ENCODE measurements at places on chromosomes 16 and 17. TPM values are rescaled to one million over a fixed set of nuclear protein-coding genes. Genes with fewer than 3 reads are reported as not detected.

DNA sequence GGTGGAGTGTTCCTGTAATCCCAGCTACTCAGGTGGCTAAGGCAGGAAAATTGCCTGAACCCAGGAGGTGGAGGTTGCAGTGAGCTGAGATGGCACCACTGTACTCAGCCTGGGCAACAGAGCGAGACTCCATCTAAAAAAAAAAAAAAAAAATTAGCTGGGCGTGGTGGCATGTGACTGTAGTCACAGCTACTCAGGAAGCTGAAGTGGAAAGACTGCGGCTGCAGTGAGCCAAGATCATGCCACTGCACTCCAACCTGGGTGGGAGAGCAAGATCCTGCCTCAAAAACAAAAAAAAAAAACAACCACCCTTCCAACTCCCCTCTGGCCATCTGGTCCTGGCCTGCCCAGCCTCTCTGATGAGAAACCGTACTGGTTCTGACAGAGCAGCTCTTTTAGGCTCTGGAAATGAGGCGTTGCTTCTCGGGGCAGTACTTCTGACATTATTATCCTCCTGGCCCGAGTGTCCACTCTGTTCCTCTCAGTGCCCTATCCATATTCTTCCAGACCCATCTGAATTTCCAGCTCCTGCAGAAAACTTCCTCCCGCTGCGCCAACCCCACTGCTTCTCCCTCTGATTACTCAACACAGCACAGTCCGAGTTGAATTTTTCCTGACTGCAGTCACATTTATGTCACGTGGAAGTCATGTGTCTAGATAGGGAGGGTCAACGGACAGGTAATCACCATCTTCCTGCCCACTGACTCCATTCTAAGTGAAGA is 13.3 kb downstream of the GGA2 start:
- no peak for DNase-seq

GRCh38 chr16:50744881-50745280 is 3.0 kb downstream of the CYLD start:
- DNase-seq, result peak; percentile 24

- no peak for DNase-seq
Measured at GRCh38 chr17:64657610-64658125, 4.4 kb downstream of the SMURF2 start.

DNA sequence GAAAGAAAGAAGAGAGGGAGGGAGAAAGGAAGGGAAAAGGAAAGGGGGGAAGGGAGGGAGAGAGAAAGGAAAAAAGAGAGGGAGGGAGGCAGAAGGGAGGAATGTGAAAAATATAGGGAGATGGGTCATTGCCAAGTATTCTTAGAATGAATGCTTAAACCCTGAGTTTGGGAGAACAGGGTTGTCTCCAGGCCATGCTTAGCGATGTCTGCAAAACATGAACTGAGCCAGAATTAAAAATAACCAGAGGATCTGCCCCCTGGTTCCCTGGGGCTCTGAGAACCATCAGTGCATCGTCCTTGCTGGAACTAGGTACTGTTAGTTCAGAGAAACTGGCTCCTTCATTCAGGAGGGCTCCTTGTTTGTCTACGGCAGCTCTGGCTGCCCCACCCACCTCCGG is 170.4 kb downstream of the IRX5 start:
- no peak for DNase-seq

- no peak for DNase-seq
Measured at GRCh38 chr17:53628011-53628410, 194.7 kb upstream of the KIF2B start.

- no peak for DNase-seq
Measured at GRCh38 chr16:82820855-82821254, 194.1 kb downstream of the CDH13 start.

The MYO18A gene
- total RNA-seq, result 115 TPM

DNA sequence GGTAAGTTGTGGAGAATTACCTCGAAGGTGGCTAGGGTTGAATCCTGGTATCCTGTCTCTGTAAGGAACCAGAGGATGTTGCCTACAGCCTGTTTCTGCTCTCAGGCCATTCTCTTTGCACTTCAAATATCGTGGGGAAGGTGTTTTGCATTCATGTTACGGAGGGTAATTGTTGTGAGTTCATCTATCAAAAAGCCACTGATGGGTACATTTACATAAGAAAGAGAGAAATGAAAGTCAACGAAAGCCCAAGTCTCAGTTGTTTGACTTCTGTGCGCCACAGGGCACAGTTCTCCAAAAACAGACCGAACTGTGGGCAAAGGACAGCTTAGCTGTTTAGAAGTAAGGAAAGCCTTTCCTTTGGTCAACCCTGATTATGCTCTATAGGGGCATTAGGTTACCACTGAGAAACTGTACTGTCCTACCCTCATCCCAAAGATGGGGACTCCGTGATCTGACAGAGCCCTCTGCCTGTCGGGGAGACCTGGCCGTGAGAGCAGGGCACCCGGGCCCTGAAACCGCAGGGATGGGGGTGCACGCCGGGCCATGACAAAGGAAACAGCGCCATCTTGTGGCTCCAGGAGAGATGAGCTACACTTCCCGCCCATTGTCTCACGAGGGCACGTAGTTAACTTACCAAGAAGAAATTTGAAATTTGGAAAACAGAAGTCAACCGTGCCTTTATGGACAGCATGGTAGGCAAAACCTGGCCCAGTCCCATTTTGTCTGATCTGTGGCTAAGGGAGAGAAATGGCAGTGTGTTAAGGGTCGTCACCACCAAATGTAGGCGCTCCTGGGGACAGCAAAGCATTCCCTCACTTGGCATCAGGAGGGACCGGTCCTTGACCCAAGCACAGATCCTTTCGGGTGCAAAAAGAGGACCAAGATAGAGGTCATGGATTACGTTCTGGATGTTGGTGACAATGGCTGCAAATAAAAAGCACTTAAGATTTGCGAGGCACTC is 74.5 kb upstream of the DYNLRB2 start:
- DNase-seq, result peak; percentile 80

The SEZ6L2 gene
- total RNA-seq, result not detected

DNA sequence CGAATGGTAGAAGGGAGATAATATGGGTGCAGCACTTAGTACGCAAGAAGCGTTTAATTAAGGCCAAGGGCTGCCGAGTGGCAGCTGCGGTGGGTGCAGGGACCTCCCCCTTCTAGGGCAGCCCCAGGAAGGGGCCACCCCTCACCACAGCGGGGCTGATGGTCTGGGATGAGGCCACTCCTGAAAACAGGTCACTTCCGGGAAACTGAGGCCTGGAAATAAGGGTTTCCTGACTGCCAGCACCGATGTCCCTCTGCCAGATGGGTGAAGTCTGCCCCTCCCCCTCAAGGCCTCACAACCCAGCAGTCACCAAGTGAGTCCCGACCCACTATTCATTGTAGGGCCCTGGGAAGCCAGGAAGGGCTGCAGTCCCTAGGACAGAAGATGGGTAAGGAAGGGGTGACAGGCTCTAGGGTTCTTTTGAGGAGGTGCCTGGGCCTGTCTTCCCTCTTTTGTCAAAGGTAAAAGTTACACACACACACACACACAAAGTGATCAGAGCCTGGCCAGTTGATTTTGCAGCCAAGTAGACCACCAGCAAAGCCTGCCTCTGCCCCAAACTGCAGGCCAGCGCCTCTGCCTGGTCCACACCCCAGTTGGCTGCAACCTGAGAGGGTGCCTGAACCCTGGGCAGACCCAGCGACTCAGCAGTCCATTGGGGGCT is 12.5 kb downstream of the SREBF1 start:
- no peak for DNase-seq

GRCh38 chr16:86618431-86619238 is 40.3 kb downstream of the FOXL1 start:
- no peak for DNase-seq

The SLC5A11 gene
- not detected for total RNA-seq

- no peak for DNase-seq
Measured at GRCh38 chr16:4323845-4324488, 8.1 kb downstream of the GLIS2 start.

- peak; percentile 52 for DNase-seq
Measured at GRCh38 chr17:78915872-78916632, 9.1 kb downstream of the TIMP2 start.

The ITFG1 gene
- 30.4 TPM for total RNA-seq

GRCh38 chr17:159609-160008 is 21.8 kb downstream of the DOC2B start:
- DNase-seq, result no peak

DNA sequence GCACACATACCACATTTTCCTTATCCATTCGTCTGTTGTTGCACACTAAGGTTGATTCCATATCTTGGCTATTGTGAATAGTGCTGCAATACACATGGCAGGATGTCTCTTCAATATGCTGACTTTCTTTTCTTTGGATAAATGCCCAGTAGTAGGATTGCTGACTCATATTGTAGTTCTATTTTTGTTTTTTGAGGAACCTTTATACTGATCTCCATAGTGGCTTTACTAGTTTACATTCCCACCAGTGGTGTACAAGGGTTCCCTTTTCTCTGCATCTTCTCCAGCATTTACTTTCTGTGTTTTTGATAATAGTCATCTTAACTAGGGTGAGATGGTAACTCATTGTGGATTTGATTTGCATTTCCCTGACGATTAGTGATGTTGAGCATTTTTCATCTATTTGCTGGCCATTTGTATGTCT is 118.1 kb downstream of the STXBP4 start:
- DNase-seq, result no peak

GRCh38 chr16:27426423-27427408 is 24.7 kb downstream of the IL21R start:
- peak; percentile 84 for DNase-seq

DNA sequence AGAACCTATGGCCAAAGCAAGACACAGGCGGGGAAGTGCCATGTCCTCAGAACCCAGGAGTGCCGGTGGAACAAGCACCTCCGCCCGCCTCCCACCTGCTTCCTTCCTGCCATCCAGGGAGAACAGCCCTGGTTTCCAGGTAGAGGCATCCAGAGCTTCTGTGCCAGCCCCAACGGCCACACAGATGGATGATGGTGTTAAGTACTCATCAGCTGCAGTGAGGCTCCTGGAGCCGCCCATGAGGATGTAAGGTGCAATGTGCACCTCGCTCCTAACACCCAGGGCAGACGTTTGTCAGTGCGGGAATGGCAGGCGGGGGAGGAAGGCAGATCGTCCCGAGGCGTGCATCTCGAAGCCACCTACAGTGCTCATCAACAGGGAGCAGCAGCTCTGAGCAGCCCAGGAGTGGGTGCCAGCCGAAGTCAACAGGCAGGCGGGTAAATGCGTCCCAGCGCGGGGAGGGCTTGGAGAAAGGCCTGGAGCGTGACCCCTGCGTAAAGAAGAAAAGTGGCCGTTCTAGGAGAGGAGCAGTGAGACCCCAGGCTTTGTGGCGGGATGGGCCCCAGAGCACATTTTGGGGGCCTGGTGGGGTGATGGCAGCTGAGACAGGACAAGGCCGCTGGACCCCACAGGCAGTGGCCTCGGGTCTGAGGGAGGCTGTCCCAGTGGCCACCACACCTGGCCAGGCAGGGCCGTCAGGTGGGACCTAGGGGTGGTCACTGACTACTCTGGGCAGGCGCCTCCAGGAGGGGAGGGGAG is 46.1 kb upstream of the ACSF3 start:
- DNase-seq, result no peak

GRCh38 chr16:14018851-14019250 is 52.3 kb upstream of the MRTFB start:
- DNase-seq, result no peak

The DRC3 gene
- 0.78 TPM for total RNA-seq

GRCh38 chr16:31064882-31065461 is 9.1 kb downstream of the ZNF668 start:
- no peak for DNase-seq

The SYNGR3 gene
- 10.3 TPM for total RNA-seq

- DNase-seq, result peak; percentile 80
Measured at GRCh38 chr17:9575381-9576101, at the start of gene STX8. Gene STX8 (minus strand): TSS chr17:9575820. CDS start chr17:9575808, 12 bp downstream.

The FAM83G gene
- total RNA-seq, result 6.5 TPM

Data from natural killer cell (primary cell).